ENCODE measurements at places on chromosomes 12 and 14.

DNA sequence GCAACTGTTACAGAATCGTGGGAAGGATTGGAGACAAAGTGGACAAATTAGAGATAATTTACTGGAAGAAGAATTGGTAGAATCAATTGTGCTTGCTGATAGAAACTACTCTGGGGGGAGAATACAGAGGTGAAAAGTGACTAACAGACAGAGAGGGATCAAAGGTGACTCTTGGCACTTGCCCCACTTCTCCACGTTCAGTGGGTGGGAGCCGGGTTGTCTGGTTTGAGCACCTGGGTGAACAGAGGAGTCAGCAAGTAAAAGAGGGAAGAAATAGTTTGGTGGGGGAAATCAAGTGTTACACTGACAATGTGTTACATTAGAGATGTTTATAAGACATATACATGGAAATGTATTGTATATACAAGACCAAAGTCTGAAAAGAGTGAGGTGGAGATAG is 69.1 kb downstream of the PPP2R5E start:
- no peak for DNase-seq

DNA sequence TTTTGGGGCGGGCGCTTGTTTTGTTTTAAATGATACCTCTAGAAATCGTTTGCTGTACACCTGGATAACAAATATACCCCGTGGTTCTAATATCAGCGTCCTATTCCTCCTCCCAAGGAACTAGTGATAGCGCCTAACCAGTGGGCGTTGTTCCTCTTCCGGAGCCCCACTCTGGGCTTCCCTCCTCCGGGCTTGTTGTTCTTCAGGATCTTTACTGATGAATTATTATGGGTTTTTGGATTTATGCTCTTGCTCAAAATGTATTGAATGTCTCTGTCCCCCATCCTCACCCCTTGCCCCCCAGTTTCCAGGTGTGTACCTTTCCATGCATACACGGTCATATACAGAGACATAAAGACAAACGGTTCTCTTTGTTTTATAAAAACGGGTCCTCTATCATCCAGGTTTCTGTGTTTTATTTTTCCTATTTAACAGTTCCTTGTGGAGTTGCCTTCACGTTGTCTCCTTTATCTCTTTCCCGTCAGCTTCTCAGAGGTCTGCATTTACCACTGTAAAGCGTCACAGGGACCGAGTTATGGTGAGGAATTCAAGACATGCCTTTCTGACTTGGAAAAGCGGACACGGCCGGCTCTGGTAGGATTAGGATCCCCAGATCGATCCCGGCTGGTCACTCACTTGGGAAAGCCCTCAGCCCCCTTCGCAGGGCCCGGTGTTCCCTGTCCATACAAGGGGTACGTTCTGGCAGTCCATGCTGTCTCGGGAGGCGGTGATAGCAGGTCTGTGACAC is 655 bp upstream of the PLEKHG3 start:
- DNase-seq, result no peak

- peak; percentile 92 for DNase-seq
Observed at GRCh38 chr12:42696406-42697149, 107.0 kb upstream of the PRICKLE1 start.

GRCh38 chr12:32344047-32344446 is 55.3 kb upstream of the FGD4 start:
- DNase-seq, result no peak

DNA sequence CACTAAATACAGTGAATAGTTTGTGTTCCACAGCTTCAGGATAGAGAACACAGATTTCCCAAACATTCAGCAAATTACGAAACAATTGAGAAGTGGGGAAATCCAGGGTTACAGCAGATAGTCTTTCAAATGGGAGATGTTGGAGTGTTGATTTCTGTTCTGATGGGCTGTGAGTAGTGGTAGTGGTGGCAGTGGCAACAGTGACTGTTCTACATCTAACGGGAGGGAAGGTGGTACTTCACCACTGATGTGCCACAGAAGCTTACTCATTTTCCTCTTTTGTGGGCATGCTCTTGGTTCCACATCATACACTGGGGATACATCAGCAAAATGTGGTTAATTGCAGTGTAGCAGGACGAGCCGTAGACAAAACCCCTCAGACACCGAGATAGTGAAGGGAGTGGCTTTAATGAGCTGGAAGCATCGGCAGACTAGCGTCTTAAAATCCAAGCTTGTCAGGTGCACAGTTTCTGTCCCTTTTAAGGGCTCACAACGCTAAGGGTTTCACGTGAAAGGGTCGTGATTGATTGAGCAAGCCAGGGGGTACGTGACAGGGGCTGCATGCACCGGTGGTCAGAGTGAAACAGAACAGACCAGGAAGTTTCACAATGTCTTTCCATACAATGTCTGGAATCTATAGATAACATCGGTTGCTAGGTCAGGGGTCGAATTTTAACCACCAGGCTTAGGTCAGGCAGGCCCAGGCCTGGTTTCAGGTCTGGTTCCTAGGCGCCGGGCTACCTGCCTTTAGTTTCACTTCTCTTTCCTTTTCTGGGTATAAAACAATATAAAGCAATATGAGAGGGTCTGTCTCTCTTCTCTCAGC is 330.6 kb upstream of the FBXO33 start:
- peak; percentile 5 for DNase-seq

GRCh38 chr14:67385120-67385519 is 25.0 kb downstream of the EIF2S1 start:
- DNase-seq, result no peak

DNA sequence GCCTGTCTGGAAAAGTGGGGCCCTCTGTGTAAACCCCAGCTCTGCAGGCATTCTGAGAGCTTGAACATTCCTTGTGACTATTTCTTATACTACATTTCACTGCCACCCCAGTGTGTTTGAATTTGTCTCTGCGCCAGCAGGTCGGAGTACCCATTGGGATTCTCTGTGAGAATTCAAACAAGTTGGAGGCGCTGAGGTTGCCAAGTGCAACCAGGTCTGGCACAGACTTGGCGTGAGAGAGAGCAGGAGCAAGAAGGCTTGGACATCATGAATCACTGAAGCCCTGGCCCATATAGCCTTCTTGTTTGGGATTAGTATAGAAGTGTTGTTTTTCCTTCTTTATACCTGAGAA is 33.0 kb upstream of the ATP2A2 start:
- no peak for DNase-seq

GRCh38 chr14:101761881-101762529 is 496 bp downstream of the PPP2R5C start:
- no peak for DNase-seq

GRCh38 chr14:97061198-97061597 is 264.0 kb downstream of the VRK1 start:
- no peak for DNase-seq

DNA sequence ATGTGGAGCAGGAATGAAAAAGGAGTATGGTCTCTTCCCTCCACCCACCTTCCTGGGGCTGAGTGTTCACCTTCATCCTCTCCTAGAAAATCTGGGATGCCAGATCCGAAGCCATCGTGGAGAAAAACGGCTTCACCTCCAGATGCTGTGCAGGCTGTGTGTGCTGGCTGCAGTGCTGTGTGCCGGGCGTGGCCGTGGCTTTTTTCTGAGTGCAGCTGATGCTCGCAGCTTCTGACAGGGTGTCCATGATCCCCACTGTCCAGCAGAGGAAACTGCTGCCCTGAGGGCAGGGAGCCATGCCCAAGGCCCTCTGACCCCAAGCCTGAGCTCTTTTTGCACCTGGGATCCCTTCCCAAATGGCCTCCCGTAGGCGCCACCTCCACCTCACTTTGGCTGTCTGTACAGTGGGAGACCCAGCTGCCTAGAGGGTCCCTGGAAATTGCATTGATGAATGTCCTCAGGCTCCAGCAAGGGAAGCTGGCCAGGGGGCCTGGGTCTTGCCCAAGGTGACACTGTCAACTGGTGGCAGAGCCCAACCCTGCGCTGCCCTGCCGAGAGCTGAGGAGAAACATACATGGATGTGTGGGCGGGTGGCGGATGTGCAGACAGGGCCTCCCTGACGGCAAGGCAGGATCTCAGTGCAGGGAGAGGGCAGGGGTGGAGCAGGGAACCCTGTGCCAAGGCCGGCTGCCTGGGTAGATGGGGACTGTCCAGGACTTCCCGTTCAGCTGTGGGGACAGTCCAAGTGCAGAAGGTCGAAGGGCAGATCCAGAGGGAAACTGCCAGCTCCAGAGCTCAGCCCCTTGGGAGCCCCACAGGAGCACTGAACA is 53.3 kb downstream of the BEGAIN start:
- no peak for DNase-seq

GRCh38 chr14:60720962-60721325 is 3.2 kb downstream of the SIX4 start:
- no peak for DNase-seq

GRCh38 chr14:65318636-65319506 is 93.7 kb upstream of the FUT8 start:
- DNase-seq, result no peak

DNA sequence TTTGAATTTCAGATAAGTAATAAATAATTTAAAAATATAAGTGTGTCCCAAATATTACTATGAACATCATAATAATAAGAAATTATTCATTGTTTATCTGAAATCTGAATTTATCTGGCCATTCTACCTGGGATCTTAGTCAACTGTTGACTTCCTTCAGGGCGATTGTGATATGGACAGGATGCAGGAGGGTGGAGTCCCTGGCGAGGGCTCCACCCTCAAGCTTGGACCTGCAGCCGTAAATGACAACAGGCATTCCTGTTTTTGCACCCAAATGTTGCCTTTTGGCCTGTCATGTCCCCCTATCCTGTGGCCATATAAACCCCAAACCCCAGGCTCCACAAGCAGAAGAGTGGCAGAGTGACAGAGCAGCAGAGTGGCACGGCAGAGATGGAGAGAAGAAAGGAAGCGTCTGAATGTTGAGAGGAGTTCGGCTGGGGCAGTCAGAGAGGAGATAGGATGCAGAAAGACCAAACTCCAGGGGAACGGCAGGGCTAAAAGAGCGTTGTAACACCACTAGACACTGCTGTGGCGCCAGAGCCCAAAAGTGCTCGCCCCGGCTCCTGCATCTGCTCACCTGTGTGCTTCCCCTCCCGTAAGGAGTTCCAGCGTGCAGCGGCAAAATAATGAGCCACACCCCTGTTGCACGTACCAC is 39.4 kb upstream of the FUT8 start:
- no peak for DNase-seq

DNA sequence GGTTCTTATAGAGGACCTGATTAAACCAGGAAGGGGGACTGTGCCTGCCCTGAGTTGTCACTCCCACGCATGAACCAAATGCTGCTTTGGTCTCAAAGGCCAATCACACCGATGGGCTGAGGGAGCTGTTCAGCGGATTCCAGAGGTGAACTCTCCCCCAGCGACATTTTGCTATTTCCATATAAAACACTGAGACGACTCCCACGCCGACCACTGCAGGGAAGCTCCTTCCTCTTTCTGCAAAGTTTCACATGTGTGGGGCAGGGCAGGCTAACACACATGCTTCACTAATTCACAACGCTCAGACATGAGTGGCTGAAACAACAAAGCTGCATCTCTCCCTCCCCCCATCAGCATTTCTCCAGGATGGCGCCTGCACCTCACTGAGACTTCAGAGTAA is 37.8 kb upstream of the TMEM132D start:
- DNase-seq, result no peak

DNA sequence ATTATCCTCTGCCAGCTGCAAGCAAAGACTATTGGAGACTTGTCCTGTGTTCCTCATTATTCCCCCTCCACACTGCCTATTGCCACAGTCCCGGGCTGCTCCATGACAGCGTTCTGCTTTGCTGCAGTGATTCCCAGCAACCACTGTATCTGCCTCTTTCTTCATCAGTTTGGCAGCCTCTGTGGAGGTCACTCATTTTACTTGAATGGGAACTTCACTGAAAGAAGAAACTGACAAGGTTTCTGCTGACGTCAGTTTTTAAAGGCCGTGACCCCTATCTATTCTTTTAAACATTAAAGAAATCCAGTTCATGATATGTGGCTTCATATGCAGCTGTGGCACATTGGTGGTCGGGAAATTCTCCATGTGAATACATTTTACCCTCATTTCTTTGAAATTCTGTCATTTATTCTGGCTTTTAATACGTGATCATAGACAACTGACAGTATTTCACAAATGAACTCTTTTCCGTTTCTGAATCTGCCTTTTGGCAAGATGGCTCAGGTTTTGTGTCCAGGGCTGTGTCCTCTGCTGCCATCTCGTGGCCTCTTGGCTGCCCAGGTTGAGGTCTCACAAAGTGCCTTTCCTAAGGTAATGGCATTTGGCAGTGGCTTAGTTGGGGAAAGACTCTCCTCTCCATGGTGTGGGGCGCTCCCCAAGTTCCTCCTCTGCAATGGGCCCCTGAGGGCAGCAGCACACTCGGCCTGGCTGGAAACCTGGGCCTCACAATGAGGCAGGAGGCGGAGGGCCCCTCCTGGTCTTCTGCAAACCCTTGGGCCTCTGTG is 5.8 kb downstream of the TMEM253 start:
- peak; percentile 86 for DNase-seq

- no peak for DNase-seq
Observed at GRCh38 chr12:97643924-97644323, 181.3 kb downstream of the RMST start.

- no peak for DNase-seq
Observed at GRCh38 chr14:69688299-69688649, 76.9 kb downstream of the SUSD6 start.

DNA sequence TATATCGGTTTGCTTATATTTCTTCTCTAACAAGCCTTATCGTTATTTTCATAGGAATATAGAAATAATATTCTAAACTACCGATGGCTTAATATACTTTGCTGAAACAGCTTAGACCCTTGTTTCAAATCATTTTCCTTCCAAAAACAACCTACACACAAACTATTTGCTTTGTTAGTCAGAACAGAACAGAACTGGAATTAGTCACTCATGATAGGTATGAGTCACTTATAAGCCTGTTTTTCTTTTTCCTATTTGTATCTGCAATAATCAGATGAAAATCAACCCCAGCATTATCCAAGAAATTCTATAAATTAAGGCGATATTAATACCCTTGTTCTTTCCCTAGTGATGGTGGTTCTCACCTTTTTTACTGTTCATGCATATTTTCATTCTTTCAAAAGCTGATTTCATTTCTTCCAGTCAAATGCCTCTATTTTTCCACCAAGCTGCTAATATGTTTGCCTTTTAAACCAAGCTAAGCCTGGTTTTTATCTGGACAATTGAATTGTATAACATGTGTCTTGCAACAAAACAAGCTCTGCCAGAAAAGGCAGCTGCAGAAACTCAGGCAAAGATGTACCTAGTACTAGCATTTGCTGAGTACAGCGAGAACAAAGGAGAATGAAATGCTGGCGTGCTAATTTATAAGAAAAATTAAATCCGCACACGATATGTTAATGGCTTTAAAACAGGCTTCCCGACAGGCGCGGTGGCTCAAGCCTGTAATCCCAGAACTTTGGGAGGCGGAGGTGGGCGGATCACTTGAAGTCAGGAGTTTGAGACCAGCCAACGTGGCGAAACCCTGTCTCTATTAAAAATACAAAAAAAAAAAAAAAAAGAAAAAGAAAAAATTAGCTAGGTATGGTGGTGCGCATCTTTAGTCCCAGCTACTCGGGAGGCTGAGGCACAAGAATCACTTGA is 1418.2 kb downstream of the AACS start:
- peak; percentile 83 for DNase-seq

- DNase-seq, result peak; percentile 79
Observed at GRCh38 chr12:10331642-10332239, 24.1 kb downstream of the KLRD1 start.

- DNase-seq, result no peak
Observed at GRCh38 chr12:109637348-109637747, 63.8 kb downstream of the MVK start.

All from fibroblast of pulmonary artery (primary cell).